MCF 10A (cell line): ENCODE measurements at places on chromosomes 12 and 14. TPM values are rescaled to one million over a fixed set of nuclear protein-coding genes. Genes with fewer than 3 reads are reported as not detected.

Gene TAS2R13
- total RNA-seq: 0.68 and 0.93 TPM in 2 replicates

Gene CMKLR1
- 0.12 and 0.25 TPM in 2 replicates for total RNA-seq

Gene PLBD1
- total RNA-seq: not detected in 2 replicates

Gene ALX1
- not detected in 2 replicates for total RNA-seq

Gene CHFR
- 41.0 and 42.4 TPM in 2 replicates for total RNA-seq

Gene GALNT9
- 3.2 and 4.4 TPM in 2 replicates for total RNA-seq

Gene NDUFA12
- 112 and 124 TPM in 2 replicates for total RNA-seq

Gene SLC5A8
- not detected in 2 replicates for total RNA-seq

Gene NGB
- total RNA-seq: not detected in 2 replicates

Gene ORAI1
- total RNA-seq: 12.1 and 16.3 TPM in 2 replicates

Gene ANKRD52
- total RNA-seq: 46.3 and 73.8 TPM in 2 replicates

Gene MAP3K12
- total RNA-seq: 4.6 and 5.9 TPM in 2 replicates

Gene ZNF740
- total RNA-seq: 34.9 and 36.2 TPM in 2 replicates

Gene DCN
- total RNA-seq: 33.1 and 46.5 TPM in 2 replicates

Gene SRRM4
- total RNA-seq: not detected in 2 replicates

Gene KCNC2
- not detected in 2 replicates for total RNA-seq

Gene CRADD
- total RNA-seq: 15.4 and 17.1 TPM in 2 replicates

Gene TMEM132D
- not detected in 2 replicates for total RNA-seq

Gene LRP1
- total RNA-seq: 18.9 and 25.3 TPM in 2 replicates

Gene SERPINA6
- total RNA-seq: not detected in 2 replicates

Gene CDCA3
- 11.7 and 25.5 TPM in 2 replicates for total RNA-seq

Gene MDM1
- total RNA-seq: 11.8 and 17.5 TPM in 2 replicates

Gene FLVCR2
- total RNA-seq: 3.2 and 4.2 TPM in 2 replicates

Gene ESPL1
- total RNA-seq: 9.8 and 12.1 TPM in 2 replicates

Gene RNASE7
- total RNA-seq: 10.9 and 11.8 TPM in 2 replicates

Gene ZNF84
- 24.4 and 30.3 TPM in 2 replicates for total RNA-seq

Gene EML5
- total RNA-seq: 0.37 and 0.54 TPM in 2 replicates

Gene RAD52
- total RNA-seq: 26.0 and 27.9 TPM in 2 replicates

Gene KLRC1
- total RNA-seq: not detected in 2 replicates
